ENCODE measurements at places on chromosomes 7 and 10.

GRCh38 chr7:81819861-81820260 lies 50.0 kb upstream of the HGF start:
- DNase-seq = no peak

- no peak for DNase-seq
These were observed 456.4 kb upstream of the PFKP start for GRCh38 chr10:2610946-2611345.

- DNase-seq = peak; percentile 73
These were observed 1121.4 kb downstream of the XPNPEP1 start for GRCh38 chr10:108801775-108802517.

DNA sequence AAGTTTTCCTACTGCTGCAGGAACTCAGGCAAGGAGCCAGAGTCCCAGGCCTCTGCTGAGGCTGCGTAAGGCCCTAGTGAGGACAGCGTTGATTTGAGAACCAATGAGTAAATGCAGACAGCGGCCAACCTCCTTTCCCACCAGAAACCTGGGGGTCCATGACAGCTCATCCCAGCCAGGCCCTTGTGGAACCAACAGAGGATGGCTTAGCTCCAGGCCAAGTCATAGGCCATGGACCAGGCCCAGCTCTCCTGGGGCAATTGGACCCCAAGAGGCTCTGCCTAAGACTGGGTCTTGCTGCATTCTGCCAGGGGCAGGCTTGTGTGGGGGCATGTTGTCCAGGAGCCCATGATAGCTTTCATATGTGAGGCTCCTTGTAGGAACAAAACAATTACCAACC lies 65.4 kb upstream of the PPP1R3C start:
- DNase-seq = no peak

DNA sequence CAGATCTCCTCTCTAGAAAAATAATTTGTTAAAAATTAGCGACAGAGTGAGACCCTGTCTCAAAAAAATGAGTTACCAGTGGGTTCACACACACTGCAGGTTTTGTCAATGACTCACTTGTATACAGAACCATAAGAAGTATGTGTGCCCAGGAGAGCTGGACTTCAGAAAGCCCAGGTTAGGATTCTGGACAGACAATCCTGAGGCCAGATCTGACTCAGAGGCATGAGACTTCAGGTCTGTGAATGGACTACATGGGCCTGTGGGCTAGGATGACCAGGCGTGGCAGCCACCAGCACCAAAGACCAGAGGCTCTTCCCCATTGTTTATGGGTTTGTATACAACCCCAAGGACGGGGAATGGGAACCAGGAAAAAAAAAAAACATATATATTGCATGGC lies 9.3 kb upstream of the ZNF438 start:
- no peak for DNase-seq

DNA sequence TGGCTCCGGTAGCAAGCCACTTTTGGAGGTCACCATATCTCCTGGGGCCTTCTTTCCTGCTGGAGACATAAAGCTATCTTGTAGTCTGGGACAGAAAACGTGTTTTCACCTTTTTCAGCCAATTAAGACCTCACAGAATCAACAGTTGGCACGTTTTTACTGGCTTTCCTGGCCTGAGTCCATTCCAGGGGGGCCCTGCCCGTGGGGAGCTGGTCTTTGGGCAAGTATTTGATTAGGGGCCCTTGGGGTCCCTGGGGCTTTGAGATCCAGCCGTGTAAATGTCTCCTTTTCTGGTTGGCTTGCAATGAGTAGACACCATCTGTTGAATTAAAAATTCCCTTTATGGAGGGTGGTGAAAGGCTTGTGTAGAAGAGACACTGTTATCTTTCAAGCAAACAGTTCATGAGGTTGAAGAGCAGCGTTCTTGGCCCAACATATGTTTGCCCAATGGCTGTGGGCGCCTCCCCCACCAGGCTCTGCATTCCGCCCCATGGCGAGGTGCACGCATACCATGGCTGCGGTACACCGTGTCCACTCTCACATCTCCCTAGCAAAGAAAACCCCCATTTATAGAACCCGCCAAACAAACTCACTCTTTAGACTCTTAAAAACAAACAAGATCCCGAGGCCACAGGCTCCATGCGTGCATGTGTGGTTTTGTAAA lies 593.2 kb downstream of the LRMDA start:
- no peak for DNase-seq

DNA sequence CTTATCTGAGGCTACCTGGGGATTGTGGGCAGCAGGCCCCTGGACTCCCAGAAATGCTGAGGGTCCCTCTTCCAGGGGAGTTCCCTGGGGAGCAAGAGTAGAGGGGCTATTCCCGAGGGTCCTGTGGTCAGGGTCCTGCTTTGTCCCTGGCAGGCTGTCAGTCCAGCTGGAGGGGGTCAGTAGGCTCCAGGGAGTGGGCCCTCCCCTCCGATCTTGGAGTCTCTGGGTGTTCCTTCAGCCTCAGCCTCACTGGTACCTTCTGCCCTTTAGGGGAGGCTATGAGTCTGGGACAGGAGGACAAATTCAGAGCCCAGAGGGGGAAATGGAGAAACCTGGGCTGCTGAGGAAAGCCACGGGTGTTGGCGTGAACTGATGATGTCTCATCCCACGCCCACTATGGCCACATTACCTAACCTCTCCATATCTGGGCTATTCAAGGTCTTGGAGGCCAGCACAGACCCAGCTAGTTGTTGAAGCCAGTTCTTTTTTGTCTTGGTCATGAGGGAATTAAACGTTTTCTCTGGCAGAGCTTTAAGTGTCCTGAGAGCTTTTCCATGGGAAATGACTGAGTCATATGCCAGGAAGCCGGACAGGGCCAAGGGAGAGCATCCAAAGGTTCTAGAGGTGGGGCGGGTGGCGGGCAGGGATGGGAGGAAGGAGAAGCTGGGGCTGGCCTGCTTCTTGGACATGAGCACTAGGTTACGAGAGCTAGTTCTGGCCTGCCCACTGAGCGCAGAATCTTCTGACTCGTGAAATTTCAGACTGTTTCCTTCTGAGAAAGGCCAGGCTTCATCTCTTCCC lies 6.2 kb downstream of the CALHM2 start:
- peak; percentile 69 for DNase-seq

DNA sequence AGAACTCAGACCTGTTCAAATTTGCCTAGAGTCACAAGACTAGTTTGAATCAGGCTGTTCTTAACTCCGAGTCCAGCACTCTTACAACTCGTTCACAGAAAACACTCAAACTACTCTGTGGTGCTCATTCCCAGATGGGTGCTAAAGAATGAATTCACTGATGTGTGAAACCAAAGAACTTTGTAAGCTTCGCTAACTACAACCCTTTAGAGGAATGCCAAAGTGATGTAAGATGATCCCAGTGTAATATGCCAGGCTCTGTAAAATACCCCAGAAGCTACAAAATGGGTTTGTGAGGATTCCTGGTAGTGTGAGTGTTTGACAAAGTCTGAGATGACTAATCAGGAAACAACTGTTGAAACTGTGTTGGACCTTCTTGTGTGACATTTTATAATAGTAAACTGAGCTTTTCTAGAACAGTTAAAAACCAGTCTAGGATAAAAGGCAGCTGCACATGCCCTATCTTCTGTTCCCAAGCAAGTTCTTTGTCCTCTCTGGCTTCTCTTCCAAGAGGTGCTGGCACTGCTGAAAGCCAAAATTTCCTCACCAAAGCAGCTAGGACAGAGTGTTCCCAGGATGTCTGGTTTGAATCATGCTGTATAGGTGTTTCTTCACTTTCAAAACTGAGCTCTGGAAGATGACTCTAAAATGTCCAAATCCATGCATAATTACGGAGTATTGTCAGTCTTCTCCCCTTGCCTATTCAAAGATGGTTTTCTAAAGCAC lies 527.6 kb downstream of the SORCS1 start:
- no peak for DNase-seq

DNA sequence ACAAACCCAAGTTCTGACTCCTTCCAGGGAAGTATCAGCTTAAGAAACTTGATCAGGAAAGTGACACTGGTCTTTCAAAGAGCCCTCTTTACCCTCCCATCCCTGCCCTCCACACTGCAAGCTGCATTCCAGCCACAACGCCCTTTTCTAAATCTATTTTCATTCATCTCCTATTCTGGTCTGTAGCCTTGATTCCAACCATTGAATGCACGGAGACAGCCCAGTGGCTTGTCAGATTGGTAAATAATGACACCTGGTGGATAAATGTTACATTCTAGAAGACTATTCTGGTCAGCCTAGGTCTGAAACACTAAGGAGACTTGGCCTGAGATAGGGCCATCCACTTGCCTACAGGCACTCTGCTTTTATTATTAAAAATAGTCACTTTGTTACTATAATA lies 20.9 kb downstream of the MORN4 start:
- DNase-seq = peak; percentile 54

DNA sequence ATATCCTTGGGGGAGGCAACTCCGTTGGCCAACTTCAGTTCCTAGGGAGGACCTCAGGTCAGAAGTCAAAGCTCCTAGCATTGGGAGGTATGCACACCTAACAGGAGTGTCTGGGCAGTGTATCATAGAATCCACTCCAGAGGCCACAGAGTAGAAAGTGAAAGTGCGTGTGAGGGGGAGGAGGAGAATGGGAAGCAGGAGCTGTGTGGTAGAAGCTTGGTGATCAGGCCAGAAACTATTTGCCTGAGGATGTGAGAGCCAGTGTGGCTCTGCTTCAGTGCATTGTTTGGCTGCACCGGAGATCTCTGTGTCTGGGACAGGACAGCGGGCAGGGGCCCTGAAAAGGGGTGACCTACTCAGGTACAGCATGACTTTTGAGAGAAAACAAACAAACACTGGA lies 557.4 kb upstream of the VSTM2A start:
- DNase-seq = no peak

DNA sequence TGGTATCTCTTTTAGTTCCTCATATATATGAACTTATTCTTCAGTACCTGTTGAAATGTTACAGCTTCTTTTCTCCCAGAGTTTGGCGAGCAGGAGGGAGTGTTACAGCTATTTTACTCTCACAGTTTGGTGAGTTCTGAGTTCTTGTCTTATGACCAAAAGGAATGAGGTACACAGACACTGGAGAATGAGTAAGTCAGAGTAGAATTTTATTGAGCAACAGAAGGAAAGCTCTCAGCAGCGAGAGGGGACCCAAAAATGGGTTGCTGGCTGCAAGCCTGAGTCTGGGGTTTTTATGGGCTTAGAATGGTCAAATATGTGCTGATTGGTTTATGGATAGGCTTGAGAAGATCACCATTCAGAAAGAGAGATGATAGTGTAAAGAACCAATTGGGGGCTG lies 175.2 kb downstream of the CDK14 start:
- peak; percentile 32 for DNase-seq

DNA sequence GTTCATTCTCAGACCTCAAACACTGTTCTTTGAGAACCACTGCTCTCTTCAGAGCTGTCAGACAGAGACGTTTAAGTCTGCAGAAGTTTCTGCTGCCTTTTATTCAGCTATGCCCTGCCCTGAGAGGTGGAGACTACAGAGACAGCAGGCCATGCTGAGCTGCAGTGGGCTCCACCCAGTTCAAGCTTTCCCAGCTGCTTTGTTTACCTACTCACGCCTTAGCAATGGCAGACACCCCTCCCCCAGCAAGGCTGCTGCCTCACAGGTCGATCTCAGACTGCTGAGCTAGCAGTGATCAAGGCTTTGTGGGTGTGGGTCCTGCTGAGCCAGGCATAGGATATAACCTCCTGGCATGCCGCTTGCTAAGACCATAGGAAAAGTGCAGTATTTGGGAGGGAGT lies 80.5 kb upstream of the CYP2C9 start:
- DNase-seq = no peak

DNA sequence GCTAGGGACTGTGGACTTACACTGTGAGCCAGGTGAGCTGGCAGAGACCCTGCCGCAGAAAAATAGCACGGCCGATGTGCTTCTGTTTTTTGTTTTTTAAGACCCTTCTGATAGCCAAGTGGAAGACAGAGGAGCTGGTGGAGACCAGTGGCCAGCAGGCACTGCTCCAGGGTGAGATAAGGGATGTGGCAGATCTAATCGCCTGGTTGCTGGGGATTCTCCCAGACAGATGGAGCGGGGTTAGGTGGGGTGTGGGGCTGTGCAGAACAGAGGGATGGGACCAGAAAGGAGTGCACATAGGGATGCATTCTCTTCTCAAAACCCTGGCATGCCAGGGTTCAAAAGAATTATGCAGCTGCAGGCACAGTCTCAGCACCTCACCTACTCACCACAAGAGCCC lies 82.2 kb downstream of the VOPP1 start:
- no peak for DNase-seq

GRCh38 chr7:11480143-11480542 lies 351.9 kb downstream of the THSD7A start:
- no peak for DNase-seq

DNA sequence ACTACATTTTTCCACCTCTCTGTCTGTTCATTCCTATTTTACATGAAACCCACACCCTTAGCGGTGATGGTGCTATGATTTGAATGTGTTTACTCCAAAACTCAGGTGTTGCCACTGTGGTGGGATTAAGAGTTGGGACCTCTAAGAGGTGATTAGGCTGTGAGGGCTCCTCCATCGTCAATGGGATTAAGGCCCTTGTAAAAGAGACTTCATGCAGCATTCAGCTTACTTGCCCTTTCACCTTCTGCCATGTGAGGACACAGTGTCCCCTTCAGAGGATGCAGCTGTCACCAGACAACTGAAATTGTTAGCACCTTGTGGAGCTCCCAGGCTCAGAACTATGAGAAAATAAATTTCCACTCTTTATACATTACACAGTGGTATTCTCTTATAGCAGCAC lies 182.2 kb downstream of the NOC3L start:
- no peak for DNase-seq
